ENCODE measurements at places on chromosomes 2 and 18.

DNA sequence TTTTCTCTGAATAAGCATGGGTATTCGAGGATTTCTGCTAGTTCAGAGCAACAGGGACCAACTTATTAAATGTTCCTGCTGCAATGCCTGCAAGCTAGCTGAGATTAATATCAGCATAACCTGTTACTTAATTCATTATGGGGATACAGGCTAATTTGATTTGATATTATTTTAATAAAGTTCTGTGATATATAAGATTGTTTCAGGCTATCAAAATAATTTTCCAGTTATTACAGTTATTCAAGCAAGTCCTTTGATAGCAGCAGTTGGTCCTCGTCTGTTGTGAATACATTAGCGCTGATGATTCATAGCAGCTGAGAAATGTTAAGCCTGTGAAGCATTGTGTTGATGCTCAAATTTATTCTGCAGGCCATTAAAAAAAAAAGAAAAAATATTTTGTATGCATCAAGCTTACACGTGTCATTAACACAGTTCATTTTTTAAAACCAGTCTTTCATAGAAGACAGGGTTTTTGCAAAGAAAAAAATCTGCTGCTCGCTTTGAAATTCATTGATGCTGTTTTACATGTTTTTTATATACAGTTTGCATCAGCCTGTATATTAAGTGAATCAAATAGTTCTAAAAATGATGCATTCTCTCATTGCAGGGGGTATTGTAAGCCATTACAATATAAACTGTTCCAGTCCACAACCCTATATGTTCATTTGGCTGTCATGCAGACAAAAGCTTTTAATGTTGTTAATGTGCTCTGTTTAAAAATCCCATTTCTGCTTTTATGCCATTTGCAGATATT lies 482.5 kb downstream of the BCL11A start:
- DNase-seq: no peak

- no peak for DNase-seq
Observed at GRCh38 chr2:222433332-222434173, 9.2 kb downstream of the SGPP2 start.

DNA sequence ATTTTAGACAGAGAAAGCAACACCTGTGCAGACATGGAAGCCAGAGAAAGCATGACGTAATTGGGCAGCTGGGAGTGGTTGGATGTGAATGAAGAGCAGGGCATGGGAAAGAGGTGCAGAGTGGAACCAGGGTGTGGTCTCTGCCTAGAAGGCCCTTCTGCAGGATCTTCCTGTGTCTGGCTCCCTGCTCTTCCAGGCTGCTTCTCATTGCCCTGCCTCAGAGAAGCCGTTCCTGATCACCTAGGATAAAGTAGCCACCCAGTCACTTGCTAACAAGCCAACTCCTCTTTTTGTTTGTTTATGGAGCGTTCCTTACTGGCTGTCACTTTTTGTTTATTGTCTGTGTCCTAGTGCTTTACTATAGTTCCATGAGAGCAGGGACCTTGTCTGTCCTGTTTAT lies 28.5 kb downstream of the GALNT1 start:
- no peak for DNase-seq

GRCh38 chr18:9831036-9831722 lies 54.6 kb upstream of the TXNDC2 start:
- DNase-seq: no peak

All from fibroblast of villous mesenchyme (primary cell).